ENCODE measurements at places on chromosomes 13 and 19. TPM values are rescaled to one million over a fixed set of nuclear protein-coding genes. Genes with fewer than 3 reads are reported as not detected.
A peak's percentile ranks its signal among the peaks of the same experiment; 100 is the strongest.

TEX29 gene
- not detected for total RNA-seq

ERICH4 gene
- not detected for total RNA-seq

CYP2A7 gene
- not detected for total RNA-seq

LENG9 gene
- 3.6 TPM for total RNA-seq

ZNF443 gene
- total RNA-seq: 3.4 TPM

SLC17A7 gene
- total RNA-seq: 0.33 TPM

ZNF223 gene
- total RNA-seq: 3.7 TPM

GRCh38 chr13:27625839-27626238 lies 4.1 kb downstream of the POLR1D start:
- DNase-seq: no peak

GRCh38 chr19:28556371-28556770 lies 656.6 kb downstream of the UQCRFS1 start:
- no peak for DNase-seq

- DNase-seq: peak; percentile 15
These were observed 50.0 kb upstream of the WDFY2 start for GRCh38 chr13:51534041-51534817.

DNA sequence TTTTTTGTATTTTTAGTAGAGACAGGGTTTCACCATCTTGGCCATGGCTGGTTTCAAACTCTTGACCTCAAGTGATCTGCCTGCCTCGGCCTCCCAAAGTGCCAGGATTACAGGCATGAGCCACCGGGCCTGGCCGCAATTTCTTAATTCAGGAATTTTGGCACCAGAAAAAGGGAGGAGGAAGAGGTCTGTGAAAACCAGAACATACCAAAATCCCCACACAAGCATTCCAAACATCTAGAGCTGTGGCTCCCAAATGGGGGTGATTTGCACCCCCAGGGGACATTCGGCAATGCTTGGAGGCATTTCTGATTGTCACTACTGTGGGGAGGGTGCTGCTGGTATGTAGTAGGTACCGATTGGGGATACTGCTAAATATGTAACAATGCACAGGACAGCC lies 40.2 kb upstream of the ABCC4 start:
- DNase-seq: no peak

DNA sequence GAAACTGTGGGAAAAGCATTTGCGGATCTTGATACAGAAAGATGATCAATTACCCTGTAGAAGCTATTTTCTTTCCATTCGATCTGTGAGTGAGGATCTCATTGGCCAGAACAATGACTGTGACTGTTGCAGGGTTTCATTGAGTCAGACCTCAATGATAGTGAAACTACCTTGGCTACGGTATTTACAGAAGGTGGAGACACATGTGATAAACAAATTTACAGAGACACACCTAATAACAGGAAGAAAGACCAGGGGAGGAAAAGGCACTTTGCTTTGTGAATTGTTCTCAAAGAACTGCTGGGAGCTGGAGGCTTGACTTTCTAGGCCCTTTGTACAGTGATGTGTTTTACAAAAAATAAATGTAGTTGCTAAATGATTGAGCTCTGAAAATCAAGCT lies 19.9 kb upstream of the ARGLU1 start:
- DNase-seq: no peak

GRCh38 chr13:54687173-54687572 lies 1658.6 kb downstream of the OLFM4 start:
- no peak for DNase-seq

- no peak for DNase-seq
These were observed 540.8 kb downstream of the OLFM4 start for GRCh38 chr13:53569453-53569852.

- DNase-seq: no peak
These were observed 850 bp upstream of the KLK11 start for GRCh38 chr19:51027126-51027806.

DNA sequence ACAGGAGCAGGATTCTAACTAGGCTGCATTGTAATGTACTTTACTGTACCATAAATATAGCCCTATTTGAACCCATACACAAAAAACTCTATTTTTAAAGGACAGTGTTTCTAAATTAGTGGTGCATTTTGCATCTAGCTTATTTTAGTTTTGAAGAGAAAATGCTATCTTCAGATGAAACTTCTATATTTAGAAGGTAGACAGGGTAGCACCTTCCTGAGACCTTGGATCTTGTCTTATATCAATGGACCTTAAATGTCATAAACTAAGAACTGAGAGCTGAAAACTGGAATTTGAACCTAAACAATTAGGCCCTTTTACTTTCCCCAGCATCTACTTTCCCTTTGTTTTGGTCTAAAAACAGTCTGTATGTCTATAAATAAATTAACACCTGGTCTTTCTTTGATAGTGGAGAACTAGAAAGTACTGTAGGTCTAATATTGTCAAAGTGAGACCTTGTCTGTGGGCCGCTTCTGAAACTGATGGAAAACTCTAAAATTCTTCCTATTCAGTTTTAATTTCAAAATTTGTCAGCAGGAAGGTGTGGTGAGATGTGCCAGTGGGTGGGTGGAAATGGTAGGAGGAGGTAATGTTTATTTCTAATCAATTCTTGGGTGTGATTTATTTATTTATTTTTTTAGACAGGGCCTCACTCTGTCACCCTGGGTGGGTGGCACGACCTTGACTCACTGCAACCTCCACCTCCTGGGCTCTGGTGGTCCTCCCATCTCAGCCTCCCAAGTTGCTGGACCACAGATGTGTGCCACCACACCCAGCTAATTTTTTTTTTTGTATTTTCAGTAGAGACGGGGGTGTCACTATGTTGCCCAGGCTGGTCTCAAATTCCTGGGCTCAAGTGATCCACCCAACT lies 10.1 kb downstream of the COG3 start:
- no peak for DNase-seq

DNA sequence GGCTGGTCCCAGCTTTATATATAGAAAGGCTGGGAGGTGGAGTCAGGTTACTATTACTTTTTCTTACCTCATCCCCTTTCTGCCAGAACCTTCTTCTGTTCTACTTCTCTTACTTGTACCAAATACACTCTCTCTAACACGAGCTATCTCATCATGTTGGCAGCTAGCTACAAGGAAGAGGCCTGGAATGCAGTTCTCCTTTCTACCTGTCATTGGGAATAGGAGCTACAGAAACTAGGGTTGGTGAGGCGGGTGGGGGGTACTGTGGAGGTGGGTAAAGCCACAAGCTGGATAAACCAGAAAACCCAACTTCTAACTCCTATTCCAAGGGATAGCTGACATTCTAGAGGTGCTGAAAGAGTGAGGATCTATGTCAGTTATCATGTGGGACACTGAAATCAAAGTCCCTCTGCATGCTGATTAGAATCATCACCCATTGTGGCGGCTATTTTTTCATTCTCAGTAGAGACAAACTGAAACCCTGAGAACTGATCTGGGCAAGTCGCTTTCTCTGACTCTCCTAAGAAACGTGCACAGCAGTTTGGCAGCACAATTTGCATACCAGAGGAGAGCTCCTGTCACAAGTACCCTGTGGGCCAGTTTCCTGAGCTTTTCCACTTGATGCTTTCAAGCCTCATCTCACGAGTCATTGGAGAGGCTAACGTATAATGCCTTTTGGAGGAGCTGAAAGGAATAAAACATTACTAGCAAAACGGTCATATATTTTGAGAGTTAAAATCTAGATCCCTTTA lies 358.1 kb downstream of the ENOX1 start:
- no peak for DNase-seq

GRCh38 chr19:858868-859843 lies at the start of gene CFD:
TSS of gene CFD (plus strand) at chr19:859664. CDS start at chr19:859690, 26 bp downstream.
- peak; percentile 81 for DNase-seq

DNA sequence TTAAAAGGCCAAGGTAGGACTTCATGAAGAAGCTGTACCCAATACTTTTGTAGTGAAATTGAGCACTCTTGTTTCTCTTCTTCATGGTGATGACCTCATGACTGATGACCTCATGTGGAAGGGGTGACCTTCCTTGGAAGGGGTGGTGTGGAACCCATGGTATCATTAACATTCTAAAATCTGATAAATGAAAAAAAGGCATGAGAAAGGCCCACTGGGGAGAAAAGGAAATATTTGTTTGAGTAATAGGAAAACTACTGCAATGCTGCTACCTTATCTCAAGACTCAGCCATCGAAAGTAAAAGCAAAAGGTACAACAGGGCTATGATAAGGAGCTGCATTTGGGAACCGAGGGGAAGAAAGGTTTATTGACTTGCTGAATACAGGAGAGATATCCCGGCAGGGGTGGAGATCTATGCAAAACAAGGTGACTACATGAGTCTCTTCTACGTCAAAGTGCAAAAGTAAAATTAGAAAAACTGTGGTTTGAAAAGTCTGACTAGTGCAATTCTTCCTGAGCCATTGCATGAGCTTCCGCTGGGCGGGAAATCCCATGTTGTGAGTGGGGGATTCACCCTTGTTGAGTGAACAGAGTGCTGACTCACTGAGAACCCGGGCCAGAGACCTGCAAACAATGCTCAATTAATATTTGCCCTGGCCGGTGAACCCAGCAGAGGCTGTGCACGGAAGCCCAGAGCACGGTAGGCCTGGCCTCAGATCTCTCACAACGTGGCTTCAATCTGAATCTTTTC lies 138.9 kb upstream of the RFC3 start:
- peak; percentile 36 for DNase-seq

- DNase-seq: no peak
These were observed 5.4 kb upstream of the LRFN1 start for GRCh38 chr19:39325778-39326665.

DNA sequence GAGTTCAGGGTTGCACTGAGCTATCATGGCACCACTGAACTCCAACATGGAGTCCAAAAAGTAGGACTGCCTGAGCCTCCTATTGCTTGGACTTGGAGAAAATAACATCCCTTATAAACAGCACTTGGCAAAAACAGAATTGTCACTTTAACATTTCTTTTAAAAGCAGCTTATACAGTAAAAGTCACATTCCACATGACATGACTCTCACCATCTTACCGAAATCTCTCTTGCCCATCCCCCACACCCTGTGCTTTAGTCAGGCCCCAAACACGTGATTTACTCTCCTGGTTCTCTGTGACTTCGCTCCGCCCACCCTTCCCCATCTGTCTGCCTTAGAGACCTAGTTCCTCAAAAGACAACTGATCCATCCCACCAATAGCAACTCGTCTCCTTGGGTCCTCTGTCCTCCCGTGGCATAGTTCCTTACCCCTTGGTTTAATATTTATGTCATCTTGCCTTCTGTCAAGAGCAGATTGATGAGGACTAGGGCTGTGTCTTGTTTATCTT lies 4.6 kb downstream of the SAFB start:
- DNase-seq: peak; percentile 40

DNA sequence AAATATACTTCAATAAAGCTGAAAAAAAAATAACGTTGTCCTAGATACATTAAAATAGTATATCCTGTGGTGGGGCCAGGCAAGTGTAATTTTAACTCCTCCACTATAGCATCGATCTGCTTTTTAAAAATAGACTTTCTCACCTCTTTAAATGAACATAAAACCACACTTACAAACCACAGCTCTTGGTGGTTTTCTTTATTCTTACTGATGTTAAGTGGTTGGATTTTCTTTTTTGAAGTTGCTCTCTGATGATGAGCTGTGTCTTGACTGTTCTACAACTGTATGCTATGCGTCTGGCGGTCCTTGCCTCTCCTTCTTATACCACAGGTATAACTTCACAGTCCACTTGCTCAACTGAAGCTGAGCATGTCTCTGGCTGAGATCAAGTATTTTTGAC lies 721.5 kb upstream of the KLHL1 start:
- no peak for DNase-seq

GRCh38 chr19:11699931-11700794 lies 38.6 kb downstream of the ZNF823 start:
- DNase-seq: no peak

DNA sequence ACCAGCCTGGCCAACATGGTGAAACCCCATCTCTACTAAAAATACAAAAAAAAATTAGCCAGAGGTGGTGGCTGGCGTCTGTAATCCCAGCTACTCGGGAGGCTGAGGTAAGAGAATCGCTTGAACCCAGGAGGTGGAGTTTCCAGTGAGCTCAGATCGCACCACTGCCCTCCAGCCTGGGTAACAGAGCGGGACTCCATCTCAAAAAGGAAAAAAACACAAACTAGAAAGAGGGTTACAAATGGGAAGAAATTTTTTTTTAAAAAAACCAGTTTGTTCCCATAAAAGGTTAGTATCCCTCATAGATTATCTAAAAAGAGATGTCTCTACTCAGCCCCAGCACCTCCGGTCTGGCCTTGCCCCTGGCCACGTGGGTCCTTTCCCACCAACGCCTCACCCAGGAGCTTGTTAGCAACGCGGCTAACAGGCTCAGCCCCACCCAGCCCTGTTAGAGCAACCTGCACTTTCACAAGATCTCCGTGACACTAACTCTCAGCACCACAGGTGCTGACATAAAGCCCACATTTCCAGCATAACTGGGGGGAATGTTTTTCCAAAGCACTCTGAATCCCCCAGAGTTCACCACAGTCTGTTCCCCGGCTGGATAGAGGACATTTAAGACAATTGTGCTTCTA lies 4.3 kb downstream of the DMKN start:
- DNase-seq: no peak

- peak; percentile 50 for DNase-seq
These were observed 3.2 kb upstream of the ZNF850 start for GRCh38 chr19:36775768-36776167.

DNA sequence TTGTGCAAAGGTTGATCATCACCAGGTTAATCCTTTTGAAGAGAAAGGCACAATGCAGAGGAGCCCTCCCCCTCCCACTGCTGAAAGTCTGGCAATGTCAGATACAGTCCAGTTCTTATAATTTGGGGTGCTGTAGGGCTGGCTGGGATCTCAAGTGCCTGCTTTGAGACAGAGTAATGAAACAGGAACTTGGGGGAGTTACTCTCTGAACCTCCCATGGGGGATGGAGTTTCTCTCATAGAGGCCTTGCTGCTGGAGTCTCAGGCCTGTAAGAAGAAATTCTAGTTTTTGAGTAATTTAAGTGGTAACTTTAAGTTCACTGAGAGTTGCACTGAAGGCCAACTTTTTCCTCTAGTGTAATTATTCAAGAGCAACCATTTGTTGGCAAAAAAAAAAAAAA lies 410.5 kb downstream of the KCNRG start:
- DNase-seq: no peak

- DNase-seq: no peak
These were observed 22.2 kb upstream of the ERVV-1 start for GRCh38 chr19:52991484-52991883.

- DNase-seq: no peak
These were observed 211.1 kb downstream of the TEX29 start for GRCh38 chr13:111531505-111531904.

All from heart right ventricle (tissue), 16 donors.